ELR (cell line): ENCODE measurements at places on chromosomes 11 and 22.
A peak's percentile ranks its signal among the peaks of the same experiment; 100 is the strongest.

- DNase-seq: peak; percentile 19
Measured at GRCh38 chr11:10459029-10459970, 4.2 kb downstream of the AMPD3 start.

DNA sequence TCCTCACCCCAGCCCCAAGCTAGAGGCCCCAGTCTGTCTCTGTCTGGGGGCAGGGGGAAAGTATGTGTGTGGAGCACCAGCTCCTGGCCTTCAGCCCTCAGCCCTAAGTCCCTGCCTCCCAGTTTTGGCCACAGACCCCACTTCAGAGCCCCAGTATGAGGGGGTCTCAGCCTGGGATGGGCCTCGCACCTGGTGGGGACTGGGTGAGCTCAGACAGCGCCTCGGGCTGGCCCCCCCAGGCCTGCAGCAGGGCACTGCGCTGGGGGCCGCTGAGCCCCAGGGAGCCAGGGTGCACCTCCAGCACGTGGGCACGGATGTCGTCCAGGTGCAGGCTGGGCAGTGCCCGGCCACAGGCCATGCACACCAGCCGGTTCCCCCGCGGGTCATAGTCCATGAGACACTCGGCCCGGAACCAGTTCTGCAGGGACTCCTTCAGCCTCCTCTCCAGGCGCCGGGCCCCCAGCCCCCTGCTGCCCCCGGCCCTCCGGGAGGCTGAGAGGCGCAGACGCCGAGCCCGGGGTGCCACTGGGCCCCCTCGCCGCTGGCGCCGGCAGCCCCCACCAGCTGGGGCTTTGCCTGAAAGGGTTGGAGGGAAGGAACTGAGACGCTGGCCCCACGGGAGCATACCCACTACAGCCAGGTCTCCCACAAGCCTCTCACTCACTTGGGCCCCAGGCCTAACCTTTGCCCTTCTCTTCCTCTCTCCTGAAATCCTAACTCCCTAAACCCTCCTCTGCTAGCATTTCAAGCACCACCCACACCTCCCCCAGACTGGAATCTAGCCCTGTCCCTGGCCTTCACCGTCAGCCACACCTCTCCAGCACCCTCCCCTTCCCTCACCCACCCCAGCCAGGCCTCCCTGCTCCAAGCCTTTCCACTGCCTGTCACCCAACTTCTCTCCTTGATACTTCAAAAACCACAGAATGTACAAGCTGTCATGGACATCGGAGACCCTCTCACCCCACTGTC lies 3.6 kb downstream of the ZFTA start:
- no peak for DNase-seq

DNA sequence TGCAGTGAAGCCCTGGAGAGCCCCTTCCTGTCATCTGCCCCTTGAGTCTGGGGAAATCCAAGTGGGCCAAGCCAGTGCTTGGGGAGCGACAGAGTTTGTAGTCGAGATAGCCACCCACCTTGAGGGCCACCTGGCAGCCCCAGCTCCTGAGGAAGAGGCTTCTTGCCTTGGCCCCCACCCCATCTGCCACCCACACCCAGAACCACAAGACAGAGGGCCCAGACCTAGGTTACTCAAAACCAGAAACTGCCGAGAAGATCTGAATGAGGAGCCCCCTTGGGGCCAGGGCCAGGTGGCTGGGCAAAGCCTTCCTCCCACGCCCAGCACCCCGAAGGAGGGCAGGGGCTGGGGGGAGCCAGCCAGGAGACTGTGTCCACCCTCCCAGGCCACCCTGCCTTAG lies 18.8 kb upstream of the PRR5 start:
- no peak for DNase-seq

GRCh38 chr11:81966340-81966739 lies 767.3 kb downstream of the FAM181B start:
- DNase-seq: no peak

GRCh38 chr22:37141476-37141875 lies 8.2 kb downstream of the IL2RB start:
- DNase-seq: no peak

- DNase-seq: peak; percentile 25
Measured at GRCh38 chr11:14529951-14530350, 9.8 kb upstream of the PSMA1 start.

GRCh38 chr11:131845255-131845654 lies 474.8 kb downstream of the NTM start:
- DNase-seq: no peak

GRCh38 chr11:134041791-134042696 lies 26.8 kb upstream of the JAM3 start:
- no peak for DNase-seq

GRCh38 chr11:116042146-116042545 lies 537.9 kb upstream of the CADM1 start:
- no peak for DNase-seq

DNA sequence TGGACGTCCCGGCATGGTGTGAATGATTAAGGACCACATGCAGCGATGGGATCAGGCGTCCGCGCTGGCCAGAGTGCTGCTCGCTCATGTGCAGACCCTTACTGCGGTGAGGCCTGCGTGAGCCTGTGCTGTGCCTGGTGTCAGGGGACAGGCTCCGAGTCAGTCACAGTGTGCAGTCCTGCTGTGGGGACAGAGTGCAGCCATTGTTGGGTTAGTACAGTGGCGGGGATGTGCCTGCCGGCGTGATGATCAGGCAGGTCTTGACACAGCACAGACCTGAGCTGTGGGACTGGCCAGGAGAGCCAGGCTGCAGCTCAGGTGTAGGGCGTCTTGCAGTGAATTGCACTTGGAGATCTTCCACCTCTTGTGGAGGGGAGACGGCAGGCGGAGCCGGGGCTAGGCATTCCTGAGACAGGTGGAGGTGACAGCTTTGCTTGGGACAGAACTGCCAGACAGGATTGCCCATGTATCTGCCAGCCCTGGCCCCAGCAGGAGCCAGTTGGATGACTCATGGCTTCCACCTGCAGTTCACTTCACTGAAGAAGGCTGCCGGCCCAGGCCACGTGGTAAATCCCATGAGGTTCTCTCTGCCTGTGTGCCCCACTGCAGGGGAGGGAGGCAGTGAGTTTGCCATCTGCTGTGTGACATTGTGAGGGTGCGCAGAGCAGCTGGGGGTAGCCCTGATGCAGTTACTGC lies 17.3 kb downstream of the TRMU start:
- DNase-seq: peak; percentile 42

- no peak for DNase-seq
Measured at GRCh38 chr11:34619062-34619516, 1.8 kb upstream of the EHF start.

- peak; percentile 52 for DNase-seq
Measured at GRCh38 chr11:93236741-93237675, 39.2 kb upstream of the SLC36A4 start.

- no peak for DNase-seq
Measured at GRCh38 chr11:120501976-120502755, 9.4 kb upstream of the GRIK4 start.

- DNase-seq: peak; percentile 75
Measured at GRCh38 chr11:100855466-100856067, 168.5 kb downstream of the ARHGAP42 start.

- DNase-seq: no peak
Measured at GRCh38 chr22:44220727-44221680, 40.3 kb downstream of the PARVG start.

DNA sequence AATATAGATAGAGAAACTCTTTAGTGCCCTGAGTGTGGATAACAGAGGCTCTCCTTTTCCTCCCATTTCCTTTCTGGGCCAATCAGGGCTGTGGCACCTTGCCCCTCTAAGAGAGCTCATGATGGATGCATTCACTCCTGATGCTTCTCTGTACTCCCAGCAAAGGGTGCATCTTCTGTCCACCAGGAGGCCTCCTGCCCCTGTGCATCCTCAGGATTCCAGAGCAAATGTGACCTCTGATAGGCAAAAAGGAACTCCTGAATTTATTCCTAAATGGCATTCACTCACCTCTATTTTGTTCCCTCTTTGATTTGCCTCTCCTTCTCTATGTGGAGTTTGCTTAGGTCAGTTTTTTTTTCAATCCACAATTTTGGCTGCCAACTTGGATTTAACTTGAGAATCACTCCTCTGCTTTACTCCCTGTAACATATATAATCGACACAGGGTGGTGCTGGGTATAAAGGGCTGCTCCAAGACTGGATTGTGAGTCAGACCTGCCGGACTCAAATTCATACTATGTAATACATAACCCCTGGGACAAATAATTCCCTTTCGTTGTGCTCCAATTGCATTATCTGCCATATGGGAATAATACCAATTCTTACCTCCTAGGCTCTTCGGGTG lies 1.1 kb upstream of the MRGPRX4 start:
- DNase-seq: peak; percentile 67

- DNase-seq: no peak
Measured at GRCh38 chr11:71285111-71285510, 32.7 kb upstream of the SHANK2 start.

- peak; percentile 79 for DNase-seq
Measured at GRCh38 chr22:27238935-27239510, 562.5 kb downstream of the MN1 start.

DNA sequence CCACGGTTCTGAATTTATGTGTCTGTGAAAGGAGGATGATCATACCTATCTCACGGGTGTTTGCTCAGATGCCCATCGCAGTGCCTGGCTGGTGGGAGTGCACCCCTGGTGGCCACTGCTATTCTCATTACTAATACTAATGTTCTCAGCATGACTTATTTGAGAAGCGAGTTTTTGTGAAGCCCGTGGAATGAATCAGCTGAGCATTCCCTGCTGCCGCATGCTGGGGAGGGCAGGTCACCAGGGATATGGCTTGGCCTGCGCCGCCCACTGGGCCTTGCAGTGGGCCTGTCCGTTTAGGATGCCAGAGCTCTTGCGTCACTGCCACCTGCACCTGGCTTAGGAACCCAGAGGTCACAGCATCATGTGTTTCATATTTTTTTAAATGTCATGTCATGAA lies 16.9 kb downstream of the CTTN start:
- DNase-seq: peak; percentile 89

DNA sequence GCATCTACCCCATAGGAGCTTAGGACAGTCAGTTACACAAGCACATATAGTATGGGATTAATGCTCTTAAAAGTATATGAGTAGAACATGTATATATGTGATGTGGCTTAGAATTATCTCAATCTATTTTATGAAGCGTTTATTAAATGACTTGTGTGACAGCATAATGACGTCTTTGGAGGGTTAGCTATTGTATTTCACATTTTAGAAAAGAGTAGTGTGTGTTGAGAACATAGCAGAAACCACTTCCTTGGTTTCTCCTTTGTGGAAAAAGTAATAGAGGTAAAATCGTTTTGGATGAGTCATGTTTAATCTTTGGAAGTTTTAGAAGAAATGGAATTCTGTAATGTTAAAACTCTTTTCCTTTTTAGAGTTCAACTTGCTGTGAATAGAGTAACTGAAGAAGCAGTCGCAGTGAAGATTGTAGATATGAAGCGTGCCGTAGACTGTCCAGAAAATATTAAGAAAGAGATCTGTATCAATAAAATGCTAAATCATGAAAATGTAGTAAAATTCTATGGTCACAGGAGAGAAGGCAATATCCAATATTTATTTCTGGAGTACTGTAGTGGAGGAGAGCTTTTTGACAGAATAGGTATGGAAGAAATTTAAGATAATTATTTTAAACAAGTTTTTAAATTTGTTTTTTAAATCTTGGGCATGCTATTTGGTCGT lies 2.4 kb downstream of the CHEK1 start:
- peak; percentile 26 for DNase-seq

DNA sequence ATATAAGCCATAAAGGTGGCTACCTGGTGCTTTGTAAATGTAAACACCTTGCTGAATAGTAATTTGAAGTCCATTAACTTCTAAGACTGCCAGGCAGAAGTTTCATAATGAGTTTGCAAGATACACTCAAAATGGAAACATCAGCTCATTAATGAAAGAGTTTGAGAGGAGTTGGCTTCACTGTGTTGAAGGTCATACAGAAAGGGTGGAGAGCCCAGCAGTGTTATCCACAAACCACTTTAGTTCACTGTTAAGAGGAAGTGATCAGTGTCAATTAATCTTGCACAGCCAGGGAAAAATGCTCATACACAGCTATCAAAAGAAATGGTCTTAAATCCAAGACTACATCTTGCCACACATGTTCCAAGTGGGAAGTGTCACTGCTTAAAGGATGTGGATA lies 689.4 kb downstream of the JRKL start:
- no peak for DNase-seq

DNA sequence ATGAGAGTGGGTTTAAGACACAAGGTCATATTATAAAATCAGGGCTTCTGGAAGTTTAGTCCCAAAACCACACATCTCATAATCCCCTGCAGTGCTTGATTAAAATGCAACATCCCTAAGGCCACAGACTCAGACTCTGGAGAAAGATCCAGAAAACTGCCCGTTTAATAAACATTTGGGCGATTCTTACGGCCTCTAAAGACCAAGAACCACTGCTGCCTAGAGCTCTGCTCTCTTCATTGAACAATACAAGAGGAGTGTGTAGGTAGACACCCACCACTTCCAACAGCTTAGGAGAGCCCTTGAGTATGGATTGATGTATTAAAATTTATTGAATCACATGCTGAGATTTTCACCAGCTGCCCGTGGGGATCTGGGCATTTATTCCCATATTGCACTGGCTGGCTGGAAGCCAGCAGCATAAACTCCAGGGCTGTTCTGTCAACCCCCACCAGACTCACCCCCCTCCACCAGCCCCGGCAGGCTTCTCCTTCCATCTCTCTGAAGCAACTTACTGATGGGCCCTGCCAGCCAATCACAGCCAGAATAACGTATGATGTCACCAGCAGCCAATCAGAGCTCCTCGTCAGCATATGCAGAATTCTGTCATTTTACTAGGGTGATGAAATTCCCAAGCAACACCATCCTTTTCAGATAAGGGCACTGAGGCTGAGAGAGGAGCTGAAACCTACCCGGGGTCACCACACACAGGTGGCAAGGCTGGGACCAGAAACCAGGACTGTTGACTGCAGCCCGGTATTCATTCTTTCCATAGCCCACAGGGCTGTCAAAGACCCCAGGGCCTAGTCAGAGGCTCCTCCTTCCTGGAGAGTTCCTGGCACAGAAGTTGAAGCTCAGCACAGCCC lies 749 bp upstream of the BEST1 start:
- peak; percentile 65 for DNase-seq
